ENCODE measurements at places on chromosomes 3 and 15.
A peak's percentile ranks its signal among the peaks of the same experiment; 100 is the strongest.

- DNase-seq = no peak
Observed at GRCh38 chr3:3286014-3286413, 106.5 kb upstream of the CRBN start.

GRCh38 chr3:129577366-129577765 lies 29.1 kb downstream of the PLXND1 start:
- DNase-seq = peak; percentile 65

DNA sequence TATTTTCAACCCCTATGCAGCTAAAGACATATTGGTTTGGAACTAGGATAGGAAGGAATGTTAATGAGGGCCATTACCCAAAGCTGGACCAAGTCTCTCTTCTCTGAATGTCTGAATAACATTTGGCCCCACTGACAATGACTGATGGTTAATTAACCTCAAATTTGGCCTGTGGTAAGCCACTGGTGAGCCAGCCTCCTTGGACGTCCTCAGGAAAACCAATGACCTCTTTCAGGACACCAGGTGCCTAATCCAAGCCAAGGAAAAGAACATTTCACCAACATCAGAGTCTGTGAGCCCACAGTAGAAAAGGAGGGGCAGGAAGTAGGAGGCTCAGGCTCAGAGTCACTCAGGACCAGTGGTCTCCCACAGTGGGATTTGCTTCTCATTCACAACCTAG lies 56.4 kb upstream of the ETV5 start:
- DNase-seq = no peak

GRCh38 chr3:166111562-166111961 lies 274.3 kb upstream of the BCHE start:
- no peak for DNase-seq

GRCh38 chr3:95718168-95718567 lies 1096.2 kb upstream of the EPHA6 start:
- no peak for DNase-seq

- DNase-seq = no peak
Observed at GRCh38 chr3:2262204-2262603, 163.5 kb downstream of the CNTN4 start.

- DNase-seq = no peak
Observed at GRCh38 chr3:11411956-11412355, 139.8 kb downstream of the ATG7 start.

DNA sequence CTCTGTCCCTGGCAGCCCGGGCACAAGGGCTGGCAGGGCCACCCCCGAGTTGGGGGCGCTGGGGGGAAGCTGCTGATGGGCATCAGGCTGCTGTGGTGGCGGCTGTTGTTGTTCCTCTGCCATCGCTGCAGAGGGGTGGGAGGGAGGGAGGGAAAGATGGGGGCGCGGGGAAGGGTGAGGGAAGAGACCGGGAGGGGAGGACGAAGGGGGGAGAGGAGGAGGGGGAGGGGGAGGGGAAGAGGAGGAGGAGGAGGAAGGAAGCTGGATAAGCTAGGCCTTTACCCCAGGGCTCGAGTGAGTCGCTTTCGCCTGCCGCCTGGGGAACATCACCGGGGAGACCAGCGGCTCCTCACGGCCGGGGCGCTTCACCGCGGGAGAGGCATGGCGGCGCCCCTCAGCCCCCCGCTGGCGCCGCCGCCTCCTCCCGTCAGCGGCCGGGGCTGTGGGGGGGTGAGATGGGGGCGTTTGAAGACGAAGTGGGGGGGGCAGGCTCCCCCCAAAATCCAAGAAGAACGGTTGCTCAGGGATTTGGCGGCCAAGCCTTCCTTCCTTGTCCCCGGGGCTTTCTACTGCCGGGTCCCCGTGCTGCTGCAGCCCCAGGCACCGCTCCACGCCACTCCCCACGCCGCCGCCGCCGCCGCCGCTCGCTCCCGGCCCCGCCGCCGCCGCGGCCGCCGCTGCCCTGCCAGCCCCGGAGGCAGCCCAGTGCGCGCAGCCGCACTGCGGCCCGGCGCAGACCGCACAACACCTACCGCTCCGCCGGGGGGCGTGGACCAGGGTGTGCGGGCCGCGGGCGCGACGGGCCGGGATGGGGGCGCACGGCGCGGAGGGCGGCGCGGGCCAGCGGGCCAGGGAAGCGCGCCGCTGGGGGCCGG lies at the start of gene RFX7:
Gene RFX7 (minus strand): TSS at position 717 of the 875 bp plus-strand sequence. CDS start 594 bp downstream, at position 123.
- DNase-seq = peak; percentile 87

DNA sequence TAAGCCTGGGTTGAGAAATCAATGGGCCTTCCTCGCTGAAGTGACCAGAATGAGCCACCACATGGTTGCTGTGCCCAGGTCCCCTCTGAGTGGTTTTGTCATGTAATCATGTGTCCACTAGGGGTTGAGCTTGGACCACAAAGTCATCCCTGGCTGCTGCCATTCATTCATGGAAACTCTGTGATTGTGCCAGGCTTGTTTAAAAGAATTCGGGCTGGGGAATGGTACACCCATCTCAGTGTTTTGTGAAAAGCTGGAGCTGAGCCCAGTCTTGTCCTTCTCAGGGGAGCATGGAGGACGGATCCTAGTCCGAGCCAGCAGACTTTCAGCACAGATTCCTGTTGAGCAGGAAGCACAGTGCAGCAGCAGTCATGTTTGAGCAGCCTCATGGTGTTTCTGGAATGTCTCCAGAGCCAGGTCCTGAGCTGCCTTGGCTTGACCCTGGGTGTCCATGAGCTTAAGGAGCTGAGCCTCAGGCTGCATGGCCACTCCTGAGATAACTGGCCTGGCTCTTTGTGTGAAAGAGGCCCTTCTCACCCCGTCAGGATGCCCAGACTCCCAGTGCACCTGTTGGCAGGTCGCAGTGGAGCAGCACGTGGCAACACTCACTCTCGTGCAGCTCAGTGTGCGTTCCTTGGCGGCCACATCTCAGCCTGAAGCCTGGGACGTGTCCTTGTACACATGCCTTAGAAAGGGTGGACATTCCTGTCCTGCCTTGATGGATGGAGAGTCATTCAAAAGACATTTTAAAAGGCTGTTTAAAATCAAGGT lies 260.3 kb upstream of the TPM1 start:
- peak; percentile 82 for DNase-seq

DNA sequence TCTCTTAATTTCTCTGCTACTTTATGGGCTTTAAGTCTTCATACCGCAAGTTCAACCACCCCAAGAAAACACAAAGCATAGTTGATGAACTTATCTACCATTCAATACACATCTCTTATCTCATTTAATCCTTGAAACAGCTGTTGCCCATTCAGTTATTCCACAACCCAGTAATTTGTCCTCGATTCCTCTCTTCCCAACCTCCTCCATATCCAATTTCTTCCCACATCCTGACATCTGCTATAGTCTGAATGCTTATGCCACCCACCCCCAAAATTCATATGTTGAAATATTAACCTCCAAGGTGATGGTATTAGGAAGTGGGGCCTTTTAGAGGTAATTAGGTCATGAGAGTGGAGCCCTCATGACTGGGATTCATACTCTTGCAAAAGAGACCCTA lies 345.4 kb downstream of the ERC2 start:
- DNase-seq = no peak

GRCh38 chr15:82114660-82115059 lies 68.8 kb upstream of the MEX3B start:
- no peak for DNase-seq

- no peak for DNase-seq
Observed at GRCh38 chr3:132513057-132513456, 84.0 kb upstream of the ACKR4 start.

GRCh38 chr3:120636795-120637401 lies 40.8 kb downstream of the NDUFB4 start:
- peak; percentile 30 for DNase-seq

- DNase-seq = peak; percentile 12
Observed at GRCh38 chr3:160678292-160678842, 1.4 kb downstream of the ARL14 start.

GRCh38 chr3:38031022-38031994 lies 1.9 kb upstream of the PLCD1 start:
- DNase-seq = peak; percentile 1

DNA sequence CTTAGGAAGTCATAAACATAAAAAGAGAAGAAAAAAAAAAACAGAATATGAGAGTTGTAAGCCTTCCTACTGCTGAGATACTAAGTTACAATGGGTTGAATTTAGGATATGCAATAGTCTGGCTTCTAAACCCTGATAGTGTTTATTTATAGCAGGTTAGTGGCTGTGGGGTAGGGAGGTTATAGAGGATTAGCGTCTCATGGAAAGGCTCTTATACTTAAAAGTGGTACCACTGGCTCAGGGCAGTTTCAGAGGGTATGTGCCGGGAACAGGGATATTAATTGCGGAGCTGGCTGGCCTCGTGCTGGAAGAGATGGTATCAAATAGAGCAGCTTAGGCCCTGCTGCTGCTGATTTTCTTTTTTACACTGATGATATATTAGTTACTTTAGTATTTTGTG lies 60.8 kb downstream of the PFN2 start:
- no peak for DNase-seq

GRCh38 chr15:76976572-76977270 lies 18.2 kb upstream of the PSTPIP1 start:
- no peak for DNase-seq

GRCh38 chr15:85745525-85746150 lies 49.1 kb downstream of the KLHL25 start:
- no peak for DNase-seq

DNA sequence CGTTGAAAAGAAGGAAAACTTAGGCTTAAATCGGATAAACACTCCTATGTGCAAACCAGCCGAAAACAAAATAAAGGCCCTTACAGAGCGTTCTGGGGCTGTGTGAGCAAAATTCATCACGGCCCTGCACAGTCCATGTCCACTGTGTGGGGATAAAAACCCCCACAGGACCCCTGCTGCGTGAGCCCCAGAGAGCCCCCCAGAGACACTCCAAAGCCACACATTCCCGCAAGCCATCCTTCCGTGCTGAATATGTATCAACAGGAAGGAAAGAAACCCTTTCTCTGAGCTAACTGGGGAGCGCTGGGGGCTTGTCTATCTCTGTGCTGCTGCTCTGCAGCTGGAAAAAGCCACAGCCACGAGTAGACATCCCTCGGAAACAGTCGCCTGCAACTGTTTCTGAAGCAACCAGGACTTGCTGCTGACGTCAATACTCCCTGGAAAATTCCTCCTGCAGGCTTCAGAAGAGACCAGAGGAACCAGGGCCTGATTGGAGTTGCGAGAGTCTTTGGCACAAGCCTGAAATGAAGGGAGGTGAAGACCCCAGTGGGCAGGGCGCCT lies 72.7 kb downstream of the NUP210 start:
- no peak for DNase-seq

GRCh38 chr3:134034005-134034785 lies 4.5 kb upstream of the SLCO2A1 start:
- no peak for DNase-seq

DNA sequence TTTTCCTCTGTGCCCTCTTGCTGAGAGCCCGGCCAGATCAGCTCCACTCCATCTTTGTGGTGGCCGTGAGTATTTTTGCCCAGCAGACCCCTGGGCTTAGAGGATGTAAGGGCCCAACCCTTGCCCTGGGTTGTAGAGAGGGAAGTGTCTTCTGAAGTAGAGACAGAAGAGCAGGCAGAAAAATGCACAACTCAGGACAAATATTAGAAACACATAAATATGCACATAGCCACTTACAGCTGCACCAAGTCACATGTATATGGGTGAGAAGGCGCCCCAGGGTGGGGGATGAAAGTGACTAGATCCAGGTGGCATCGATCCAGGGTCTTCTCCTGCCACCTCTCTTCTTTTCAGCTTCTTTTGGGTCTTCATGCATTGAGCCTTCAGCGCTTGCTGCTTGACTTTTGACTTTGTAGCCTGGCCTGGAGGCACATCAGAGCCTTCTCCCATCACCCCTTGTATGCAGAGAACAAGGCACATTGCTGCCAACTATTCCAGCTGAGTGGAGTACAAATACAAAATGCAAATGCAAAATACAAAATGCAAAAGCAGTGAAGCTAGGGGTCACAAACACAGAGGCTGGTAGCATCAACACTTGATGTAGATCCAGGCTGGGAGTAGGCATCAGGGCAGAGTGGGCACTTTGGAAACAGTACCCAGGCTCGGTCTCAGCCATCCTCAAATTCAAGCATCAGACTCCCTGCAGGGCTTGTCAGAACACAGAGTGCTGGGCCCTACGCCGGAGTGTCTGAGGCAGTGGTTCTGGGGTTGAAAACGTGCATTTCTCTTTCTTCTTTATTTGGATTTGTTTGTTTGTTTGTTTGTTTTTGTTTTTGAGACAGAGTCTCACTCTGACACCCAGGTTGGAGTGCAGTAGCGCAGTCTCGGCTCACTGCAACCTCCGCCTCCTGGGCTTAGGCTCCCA lies 133.0 kb downstream of the ASB7 start:
- DNase-seq = no peak

- DNase-seq = no peak
Observed at GRCh38 chr3:101252945-101253344, 67.4 kb downstream of the IMPG2 start.

- peak; percentile 14 for DNase-seq
Observed at GRCh38 chr3:132228923-132229322, 88.3 kb upstream of the ACP3 start.

- no peak for DNase-seq
Observed at GRCh38 chr3:41888368-41889076, 73.4 kb downstream of the ULK4 start.

GRCh38 chr3:109175411-109175810 lies 38.9 kb downstream of the C3orf85 start:
- no peak for DNase-seq

- no peak for DNase-seq
Observed at GRCh38 chr3:27629366-27629765, 92.8 kb downstream of the EOMES start.

- DNase-seq = no peak
Observed at GRCh38 chr3:197960694-197961581, 921 bp downstream of the LMLN start.

DNA sequence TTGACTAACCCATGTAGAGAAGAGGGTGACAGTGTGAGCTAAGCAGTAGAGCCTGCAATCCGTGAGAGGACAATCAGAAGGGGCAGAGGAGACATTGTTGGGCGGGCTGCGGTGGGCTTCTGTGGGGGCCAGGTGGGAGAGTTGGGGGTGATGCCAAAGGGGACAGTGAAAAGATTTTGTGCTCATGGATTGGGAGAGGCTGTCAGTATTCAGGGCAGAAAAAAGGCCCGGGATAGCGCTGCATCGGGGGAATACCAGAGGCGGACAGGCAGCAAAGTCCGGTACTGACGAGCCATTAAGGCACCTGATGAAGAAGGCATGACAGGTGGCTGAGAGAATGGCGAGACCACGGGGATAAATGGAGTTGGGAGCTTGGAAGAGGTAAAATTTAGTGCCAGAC lies 1.3 kb upstream of the PXYLP1 start:
- DNase-seq = peak; percentile 31

- DNase-seq = no peak
Observed at GRCh38 chr3:5007873-5008272, 28.6 kb downstream of the BHLHE40 start.

GRCh38 chr3:120147072-120147871 lies 53.0 kb upstream of the GSK3B start:
- DNase-seq = peak; percentile 92

DNA sequence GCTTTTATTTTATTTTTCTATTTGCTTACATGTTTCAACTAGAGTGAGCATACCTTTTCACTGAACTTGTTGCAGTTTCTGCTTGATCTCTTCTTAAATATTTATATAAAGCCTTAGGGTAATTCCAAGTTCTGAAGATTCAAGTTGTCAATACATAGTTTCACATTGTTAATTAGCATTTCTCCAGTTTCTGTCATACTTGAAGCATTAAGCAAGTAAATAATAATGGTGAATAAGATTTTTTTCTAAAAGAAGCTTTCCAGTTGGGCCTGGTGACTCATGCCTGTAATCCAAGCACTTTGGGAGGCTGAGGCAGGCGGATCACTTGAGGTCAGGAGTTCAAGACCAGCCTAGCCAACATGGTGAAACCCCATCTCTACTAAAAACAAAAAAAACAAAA lies 53.9 kb downstream of the CALML4 start:
- DNase-seq = no peak

All from DMS53 (cell line).